ENCODE measurements at places on chromosomes 3 and 15.

DNA sequence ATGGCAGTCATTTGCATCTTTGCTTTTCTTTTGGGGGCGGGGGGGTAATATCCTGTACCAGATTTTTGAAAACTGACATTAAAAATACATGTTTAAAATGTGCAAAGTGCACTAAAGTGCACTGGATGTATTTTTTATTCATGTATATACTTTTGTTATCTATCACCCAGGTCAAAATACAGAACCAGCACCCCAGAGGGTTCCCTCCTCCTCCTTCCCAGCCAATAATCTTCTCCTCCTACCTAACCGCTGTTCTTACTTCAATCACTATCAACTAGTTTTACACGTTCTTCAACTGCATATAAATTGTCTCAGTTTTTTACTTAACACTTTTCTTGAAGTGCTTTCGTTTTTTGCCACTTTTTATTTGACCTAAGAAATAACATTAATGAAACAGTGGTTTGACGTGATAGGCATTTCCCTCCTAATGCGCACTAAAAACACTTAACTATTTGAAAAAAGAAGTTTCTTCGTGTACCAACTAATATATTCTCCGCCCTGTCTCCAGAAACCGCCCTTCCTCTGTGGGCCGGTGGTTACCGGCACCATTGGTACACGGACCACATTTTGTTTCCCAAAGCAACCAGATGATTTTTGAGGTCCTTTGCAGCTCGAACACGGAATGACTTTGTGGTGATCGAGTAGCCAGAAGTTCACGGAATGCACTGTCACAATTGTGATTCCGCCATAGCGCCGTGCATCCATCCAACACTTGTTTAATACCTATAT lies 836 bp upstream of the AKAP13 start:
- peak; percentile 52 for DNase-seq

GRCh38 chr15:84947947-84948830 lies 33.5 kb upstream of the PDE8A start:
- DNase-seq, result no peak

DNA sequence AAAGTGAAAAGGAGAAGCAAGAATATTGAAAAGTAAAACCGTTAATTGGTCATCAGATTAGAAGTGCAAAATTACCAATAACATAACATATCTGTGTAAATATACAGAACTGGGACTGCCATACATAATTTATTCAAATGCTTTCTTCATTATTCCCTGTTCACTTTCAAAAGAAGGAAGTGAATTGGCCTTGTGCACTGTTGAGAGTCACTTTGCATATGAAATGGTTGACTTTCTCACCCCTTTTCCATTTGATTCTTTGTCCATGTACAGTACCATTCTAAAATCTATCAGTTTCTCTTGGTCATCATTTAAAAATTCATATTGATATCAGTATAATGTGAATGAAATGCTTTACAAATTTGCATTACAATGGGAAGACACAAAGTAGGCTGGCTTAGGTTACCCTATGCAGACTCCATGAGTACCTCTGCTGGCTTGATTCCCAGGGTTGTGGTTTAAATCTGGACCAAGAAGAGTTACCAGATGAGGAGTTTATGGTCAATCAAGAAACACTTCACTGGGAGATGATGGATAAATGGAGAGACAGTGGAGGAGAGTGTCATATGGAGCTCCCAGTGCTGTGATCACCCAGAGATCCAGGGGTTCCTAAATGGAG lies 210.9 kb upstream of the TOPAZ1 start:
- DNase-seq, result no peak

- DNase-seq, result no peak
Observed at GRCh38 chr15:38455092-38455491, 1.2 kb downstream of the FAM98B start.

DNA sequence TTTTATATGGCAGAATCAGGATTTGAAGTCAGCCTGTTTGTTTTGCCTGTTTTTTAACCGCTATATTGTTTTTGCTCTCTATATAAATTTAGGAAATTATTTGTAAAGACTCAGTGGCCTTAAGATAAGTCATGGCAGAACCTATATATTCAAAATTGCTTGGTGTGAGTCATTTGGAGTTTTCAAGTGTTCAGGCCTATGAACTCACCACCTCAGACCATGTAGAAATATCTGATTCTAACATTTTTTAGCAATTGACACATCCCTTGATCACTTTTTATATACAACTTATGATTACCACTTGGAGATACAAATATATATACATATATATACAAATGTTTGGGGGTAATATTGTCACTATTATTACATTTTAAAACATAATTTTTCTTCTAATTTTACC lies 95.7 kb downstream of the VGLL3 start:
- DNase-seq, result no peak

DNA sequence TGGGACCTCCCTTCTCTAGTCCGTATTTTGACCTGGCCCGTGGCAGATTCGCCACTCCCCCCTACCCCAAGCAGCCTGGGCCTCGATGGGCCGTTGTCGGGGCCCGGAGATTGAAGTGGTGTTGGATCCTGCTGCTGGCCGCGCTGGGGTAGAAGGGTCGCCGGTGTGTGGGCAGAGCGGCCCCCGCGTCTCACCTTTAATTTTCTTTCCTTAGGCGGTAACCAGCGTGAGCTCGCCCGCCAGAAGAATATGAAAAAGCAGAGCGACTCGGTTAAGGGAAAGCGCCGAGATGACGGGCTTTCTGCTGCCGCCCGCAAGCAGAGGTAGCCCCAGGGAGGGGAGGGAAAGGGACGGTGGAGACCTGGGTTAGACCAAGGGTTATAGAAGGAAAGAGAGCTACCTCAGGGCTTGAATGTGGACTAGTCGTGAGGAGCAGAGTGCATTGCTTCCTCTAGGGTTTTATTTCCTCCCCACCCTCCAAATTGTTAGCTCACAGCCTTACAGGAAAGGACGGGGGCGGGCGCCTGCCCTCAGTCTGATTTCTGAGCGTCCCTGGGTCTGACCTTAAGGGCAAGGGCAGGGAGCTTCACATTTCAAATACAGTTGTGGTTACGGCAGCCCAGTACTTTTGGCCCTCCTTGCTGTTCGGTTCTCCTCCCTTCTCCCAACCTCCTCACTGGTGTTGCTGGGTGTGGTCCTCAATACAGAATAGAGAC lies 799 bp downstream of the SERF2 start:
- no peak for DNase-seq

DNA sequence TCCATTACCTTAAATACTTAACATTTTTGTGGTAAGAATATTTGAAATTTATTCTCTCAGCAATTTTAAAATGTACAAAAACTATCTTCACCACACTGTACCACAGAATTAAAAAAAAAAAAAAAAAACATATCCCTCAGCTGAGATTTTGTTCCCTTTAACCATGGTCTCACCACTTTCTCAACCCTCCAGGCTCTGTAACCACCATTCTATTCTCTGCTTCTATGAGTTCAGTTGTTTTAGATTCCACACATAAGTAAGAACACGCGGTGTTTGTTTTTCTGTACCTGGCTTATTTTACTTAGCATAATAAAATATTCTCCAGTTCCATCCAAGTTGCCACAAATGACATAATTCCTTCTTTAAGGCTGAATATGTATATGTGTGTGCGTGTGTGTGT lies 41.5 kb downstream of the CSNK1G1 start:
- DNase-seq, result no peak

GRCh38 chr3:15300323-15301078 lies 31.9 kb downstream of the SH3BP5 start:
- DNase-seq, result no peak

GRCh38 chr15:71469413-71469812 lies 340.9 kb upstream of the NR2E3 start:
- DNase-seq, result no peak

DNA sequence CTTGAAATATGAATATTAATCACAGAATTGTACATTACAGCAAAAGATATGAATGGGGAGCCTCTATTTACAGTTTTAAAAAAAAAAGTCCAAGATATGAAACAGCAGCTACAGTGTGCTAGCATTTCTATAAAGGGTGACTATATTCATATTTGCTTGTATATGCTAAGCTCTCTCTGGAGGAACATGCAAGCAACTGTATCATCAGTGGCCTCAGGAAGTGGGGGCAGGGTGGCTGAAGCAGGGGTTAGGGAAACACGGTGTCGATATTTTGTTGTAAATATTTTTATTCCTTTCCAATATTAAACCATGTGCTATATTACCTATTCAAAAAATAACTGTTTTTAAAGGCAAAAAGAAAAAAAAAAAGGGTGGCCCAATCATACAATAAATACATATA lies 2.3 kb downstream of the UACA start:
- no peak for DNase-seq

DNA sequence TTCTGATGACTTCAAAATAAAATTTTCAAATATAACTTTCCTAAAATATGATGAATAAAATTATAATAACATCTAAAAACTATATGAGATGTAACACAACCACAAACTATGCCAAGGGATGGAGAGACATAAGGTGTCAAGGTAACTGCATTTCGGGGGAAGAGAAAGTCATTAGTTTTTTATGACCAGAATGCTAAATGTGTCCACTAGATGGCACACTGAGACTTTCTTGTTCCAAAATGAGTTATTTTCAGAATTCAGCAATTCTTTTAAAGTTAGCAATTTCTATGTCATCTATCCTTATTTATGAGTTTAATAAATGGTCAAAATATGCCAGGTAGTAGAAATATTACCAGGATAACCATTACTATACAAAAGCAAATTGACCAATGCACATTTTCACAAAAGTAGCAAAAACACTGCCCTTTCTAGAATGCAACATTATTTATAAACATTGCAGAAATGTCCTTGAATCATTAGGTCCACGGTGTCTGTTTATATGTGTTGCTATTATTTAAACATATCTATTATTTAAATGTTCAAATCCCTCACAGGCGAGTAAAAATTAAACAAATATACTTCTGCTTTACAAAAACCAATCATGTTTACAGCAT lies 374.2 kb downstream of the PLCL2 start:
- DNase-seq, result peak; percentile 25

- DNase-seq, result no peak
Observed at GRCh38 chr15:89419370-89419984, 76.9 kb downstream of the RHCG start.

DNA sequence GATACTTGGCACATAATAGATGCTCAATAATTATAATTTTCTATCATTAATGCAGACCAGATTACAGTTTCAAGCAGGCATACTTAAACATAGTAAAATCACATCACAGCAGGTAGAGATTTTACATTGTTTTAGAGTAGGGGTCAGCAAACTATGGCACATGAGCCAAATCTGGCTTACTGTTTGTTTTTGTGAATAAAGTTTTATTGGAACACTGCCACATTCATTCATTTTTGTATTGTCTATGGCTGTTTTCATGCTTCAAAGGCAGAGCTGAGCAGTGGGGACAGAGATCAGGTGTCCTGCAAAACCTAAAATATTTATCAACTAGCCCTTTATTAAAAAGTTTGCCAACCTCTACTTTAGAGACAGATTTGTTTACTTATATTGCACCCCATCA lies 189.6 kb upstream of the MRPL3 start:
- DNase-seq, result no peak

DNA sequence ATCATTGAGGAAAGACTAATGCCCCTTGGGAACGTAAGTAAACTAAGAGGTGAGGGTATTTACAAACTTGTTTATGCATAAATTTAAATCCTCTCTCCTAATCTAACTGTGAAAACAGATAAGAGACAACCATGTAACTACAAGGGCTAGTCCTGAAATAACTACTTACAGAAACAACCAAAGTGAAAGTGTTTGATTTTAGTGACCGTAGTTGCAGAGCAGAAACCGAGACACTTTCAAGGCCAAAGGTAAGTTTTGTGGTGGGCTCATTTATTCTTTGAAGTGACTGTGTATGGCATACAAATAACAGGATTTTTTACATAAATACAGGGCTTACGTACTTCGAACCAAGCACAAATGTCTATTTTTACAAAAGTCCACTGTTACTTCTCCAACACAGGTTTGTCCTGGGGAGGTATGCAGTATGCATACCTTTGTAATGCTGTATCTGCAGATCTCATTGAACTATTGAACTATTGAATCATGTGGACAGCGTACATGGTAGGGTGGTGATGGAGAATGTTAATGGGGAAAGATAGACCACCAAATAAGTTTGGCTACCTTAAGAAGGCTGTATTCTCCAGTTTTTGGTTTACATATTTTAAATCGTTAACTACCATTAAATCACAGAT lies 99.6 kb upstream of the RBMS3 start:
- no peak for DNase-seq

DNA sequence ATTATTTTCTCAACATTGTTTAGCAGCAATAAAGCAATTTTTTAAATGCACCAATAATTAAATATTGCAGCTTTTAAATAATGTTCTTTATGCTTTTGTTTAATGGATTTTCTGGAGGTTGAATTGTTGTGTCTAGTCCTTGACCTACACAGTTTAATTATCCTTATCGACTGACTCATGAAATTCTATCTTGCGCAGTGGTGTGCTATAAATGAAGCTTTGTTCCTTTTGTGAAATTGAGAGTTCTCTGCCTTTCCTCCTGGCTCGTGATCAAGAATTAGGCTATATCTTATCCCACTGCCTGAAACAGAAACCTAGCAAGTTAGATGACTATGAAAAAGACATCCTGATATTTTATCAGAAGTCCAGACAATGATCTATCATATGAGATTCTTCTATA lies 37.0 kb upstream of the PIK3R4 start:
- no peak for DNase-seq

DNA sequence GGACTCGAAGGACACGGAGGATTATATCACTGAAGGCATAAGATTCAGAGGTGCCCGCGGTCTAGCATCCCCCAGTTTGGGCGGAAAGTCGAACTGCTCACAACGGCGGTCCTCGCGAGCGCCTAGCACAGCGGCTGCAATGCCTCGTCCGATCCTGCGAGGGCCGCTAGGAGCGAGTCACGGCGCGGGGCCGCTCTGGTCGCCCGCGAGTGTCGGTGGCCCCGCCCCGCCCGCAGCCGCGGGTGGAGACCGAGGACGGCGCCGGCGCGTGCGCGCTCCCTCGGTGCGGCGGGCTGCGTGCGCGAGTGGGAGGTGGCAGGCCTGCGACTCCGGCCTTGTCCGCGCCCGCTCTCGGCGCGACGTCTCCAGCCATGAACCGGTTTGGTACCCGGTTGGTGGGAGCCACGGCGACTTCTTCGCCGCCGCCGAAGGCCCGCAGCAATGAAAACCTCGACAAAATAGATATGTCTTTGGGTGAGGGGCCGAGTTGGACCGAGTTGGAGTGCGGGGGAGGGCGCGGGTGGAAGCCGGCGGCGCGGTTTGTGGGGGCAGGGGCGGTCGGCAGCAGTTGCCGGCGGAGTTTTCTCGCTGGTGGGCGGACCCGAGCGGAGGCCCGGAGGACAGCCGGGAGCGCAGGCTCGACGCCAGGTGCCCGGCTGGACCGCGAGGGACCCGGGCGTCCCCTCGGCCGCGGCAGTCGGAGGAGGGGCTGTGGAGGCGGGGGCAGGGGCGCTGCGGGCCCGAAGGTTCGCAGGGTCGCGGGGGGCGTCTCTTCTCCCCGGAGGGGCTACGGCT lies at the start of gene FYTTD1:
Gene FYTTD1, plus strand, starts transcription at position 283 of the 795 bp plus-strand sequence. Its CDS starts 89 bp downstream, at position 372.
- peak; percentile 74 for DNase-seq

DNA sequence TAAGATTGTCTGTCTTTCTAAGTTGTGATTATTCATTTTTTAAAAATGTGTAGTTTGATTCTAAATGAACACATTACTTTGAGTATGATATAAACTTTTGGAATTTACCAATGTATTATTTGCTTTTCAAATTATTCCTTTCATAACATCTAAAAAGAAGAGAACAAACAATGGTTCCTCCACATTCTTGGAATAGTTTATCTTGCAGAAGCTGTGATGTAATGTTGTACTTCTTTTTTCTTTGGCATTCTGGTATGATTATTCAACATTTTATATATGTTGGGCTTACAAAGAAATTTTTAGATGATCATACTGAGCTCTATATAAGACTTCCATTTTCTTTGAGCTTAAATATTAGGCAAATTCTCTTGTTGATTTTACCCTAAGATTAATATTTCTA lies 419.2 kb downstream of the DIPK2A start:
- no peak for DNase-seq
